ENCODE measurements at places on chromosomes 6 and 20. TPM values are rescaled to one million over a fixed set of nuclear protein-coding genes. Genes with fewer than 3 reads are reported as not detected.

PRR18 gene
- total RNA-seq = 0.11 TPM

EDN3 gene
- total RNA-seq = 1.8 TPM

TPBG gene
- 37.2 TPM for total RNA-seq

HLA-DRB5 gene
- not detected for total RNA-seq

DDO gene
- total RNA-seq = 0.08 TPM

HSPA12B gene
- total RNA-seq = 0.39 TPM

CAPN11 gene
- total RNA-seq = not detected

PRDM13 gene
- 0.84 TPM for total RNA-seq

ABHD16B gene
- total RNA-seq = not detected

VAPB gene
- total RNA-seq = 53.8 TPM

DCDC2 gene
- 2.5 TPM for total RNA-seq

BACH2 gene
- total RNA-seq = 0.64 TPM

PSMB1 gene
- 259 TPM for total RNA-seq

SLC22A16 gene
- total RNA-seq = not detected

PKIB gene
- 1.6 TPM for total RNA-seq

TBXT gene
- not detected for total RNA-seq

NHSL1 gene
- 4.7 TPM for total RNA-seq

SAMD10 gene
- not detected for total RNA-seq

SLC22A2 gene
- not detected for total RNA-seq

BPIFB1 gene
- 0.08 TPM for total RNA-seq

HLA-DQA2 gene
- total RNA-seq = not detected

TREM1 gene
- total RNA-seq = 0.32 TPM

SCRT2 gene
- not detected for total RNA-seq

WFDC5 gene
- not detected for total RNA-seq

SLC22A3 gene
- 49.6 TPM for total RNA-seq

RAET1G gene
- 9.8 TPM for total RNA-seq

SLC35D3 gene
- not detected for total RNA-seq

SLC2A10 gene
- not detected for total RNA-seq

CNPY3 gene
- 35.0 TPM for total RNA-seq

EPHA7 gene
- total RNA-seq = 0.18 TPM

CCN5 gene
- 24.2 TPM for total RNA-seq

C6orf62 gene
- total RNA-seq = 49.0 TPM

LST1 gene
- not detected for total RNA-seq

XKR7 gene
- total RNA-seq = not detected

TRIM40 gene
- not detected for total RNA-seq

UNC5CL gene
- total RNA-seq = 0.34 TPM

PCNA gene
- total RNA-seq = 380 TPM

FOXF2 gene
- total RNA-seq = 21.7 TPM

HLA-DRA gene
- not detected for total RNA-seq

RIPPLY2 gene
- not detected for total RNA-seq

JAG1 gene
- total RNA-seq = 41.2 TPM
